ENCODE measurements at places on chromosomes 11 and 22. TPM values are rescaled to one million over a fixed set of nuclear protein-coding genes. Genes with fewer than 3 reads are reported as not detected.

DNA sequence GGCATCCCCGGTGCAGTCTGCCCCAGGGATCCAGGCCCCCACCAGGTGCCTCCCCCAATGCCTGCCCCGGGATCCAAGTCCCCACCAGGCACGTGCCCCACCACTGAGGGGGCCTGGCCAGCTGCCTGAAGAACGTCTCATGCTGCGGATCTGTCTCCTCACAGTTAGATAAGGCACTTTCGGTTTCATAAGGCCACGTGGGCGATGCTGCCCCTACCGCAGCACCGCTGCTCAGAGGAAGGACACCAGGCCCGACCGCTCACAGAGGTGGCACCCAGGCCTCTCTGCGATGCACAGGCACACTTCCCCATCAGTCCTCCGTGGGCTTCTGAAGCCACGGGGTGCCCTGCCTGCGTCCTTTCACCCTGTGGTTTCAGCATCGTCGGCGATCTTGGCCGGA lies 68.1 kb upstream of the BID start:
- H3K27me3 ChIP-seq, result no peaks in the 10 kb centered on the region
- H3K27ac ChIP-seq, result peak overlapping the region; percentile 49
- no peaks in the 10 kb centered on the region for H3K36me3 ChIP-seq
- DNase-seq, result no peak
- no peak overlapping the region for H3K4me3 ChIP-seq

- no peaks in the 10 kb centered on the region for H3K36me3 ChIP-seq
- H3K27me3 ChIP-seq, result no peaks in the 10 kb centered on the region
- H3K4me3 ChIP-seq, result no peak overlapping the region
- no peak for DNase-seq
- no peak overlapping the region for H3K27ac ChIP-seq
Observed at GRCh38 chr22:17838180-17838865, 64.1 kb upstream of the BID start.

- no peaks in the 10 kb centered on the region for H3K27me3 ChIP-seq
- DNase-seq, result no peak
- peaks cover 82% of the 10 kb centered on the region for H3K36me3 ChIP-seq
- H3K4me3 ChIP-seq, result no peak overlapping the region
Observed at GRCh38 chr22:43174941-43175531, 11.9 kb downstream of the TTLL12 start.

GRCh38 chr22:23053051-23053707 lies 17.1 kb upstream of the GNAZ start:
- H3K27me3 ChIP-seq, result no peaks in the 10 kb centered on the region
- no peak for DNase-seq
- H3K4me3 ChIP-seq, result no peak overlapping the region
- no peaks in the 10 kb centered on the region for H3K4me1 ChIP-seq

- H3K4me3 ChIP-seq, result no peak overlapping the region
- H3K27ac ChIP-seq, result no peak overlapping the region
- DNase-seq, result no peak
- H3K4me1 ChIP-seq, result no peaks in the 10 kb centered on the region
- H3K27me3 ChIP-seq, result no peaks in the 10 kb centered on the region
Observed at GRCh38 chr22:24367841-24368240, 59.6 kb upstream of the ADORA2A start.

DNA sequence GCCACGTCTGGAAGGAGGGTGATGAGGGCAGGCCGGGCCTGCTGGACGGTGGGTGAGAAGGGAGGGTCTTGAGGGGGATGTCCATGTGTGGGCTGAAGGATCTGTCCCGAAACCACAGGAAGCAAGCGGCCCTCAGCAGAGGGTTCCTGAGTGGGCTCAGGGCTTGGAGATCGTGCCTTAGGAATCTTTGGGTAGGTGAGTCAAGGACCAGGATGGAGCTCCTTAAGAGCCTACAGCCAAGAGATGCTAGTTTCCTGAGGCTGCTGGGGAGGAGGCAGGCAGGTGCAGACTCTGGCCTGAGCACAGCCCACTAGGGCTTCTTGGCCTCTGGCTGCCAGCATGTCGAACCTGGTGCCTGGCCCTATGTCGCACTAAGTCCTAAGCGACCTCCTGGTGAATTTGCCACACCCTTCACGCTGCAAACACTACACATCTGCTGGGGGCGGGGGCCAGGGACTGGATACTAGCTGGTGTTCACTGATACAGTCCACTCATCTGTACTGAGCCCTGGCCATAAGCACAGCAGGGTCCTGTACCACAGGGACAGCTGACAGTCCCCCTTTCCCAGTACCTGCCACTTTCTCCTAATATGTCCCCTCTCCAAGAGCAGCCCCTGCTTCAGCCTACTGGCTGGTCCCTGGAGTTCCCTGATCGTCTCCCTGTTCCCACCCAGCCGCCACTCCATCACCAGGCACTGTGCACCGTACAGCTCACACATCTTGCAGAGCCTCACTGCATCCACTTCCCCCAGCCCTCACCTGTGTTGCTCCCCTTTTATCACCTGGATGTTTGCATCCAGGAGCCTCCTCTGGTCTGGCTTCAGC lies 19.5 kb downstream of the GNAZ start:
- H3K4me3 ChIP-seq, result no peak overlapping the region
- no peaks in the 10 kb centered on the region for H3K36me3 ChIP-seq
- no peaks in the 10 kb centered on the region for H3K27me3 ChIP-seq

Gene FERMT3
- 9.2 TPM for polyA plus RNA-seq
